ENCODE measurements at places on chromosomes 4 and X.

DNA sequence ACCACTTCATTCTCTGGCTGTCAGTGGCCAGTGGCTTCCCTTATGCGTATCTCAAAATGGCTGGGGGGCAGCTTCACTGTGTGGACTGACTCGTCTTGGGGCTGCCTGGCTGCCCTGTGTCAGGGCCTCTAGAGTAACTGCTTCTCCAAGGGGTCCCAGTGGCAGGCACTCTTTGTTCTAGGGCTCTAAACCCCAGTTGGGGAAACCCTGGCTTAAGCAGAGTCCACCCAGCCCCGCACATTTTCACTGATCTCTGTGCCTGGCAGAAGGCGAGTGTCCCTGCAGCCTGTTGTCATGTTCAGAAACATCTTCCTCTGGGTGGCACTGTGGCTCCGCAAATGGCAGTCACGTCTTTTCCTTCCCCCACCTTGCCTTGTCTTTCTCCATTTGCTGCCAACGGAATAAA, 59.7 kb downstream of the NBDY start:
- peak; percentile 28 for DNase-seq

- DNase-seq = no peak
Observed at GRCh38 chrX:134997646-134998045, 6.9 kb downstream of the SMIM10 start.

- DNase-seq = no peak
Observed at GRCh38 chrX:11543249-11543648, 122.5 kb downstream of the ARHGAP6 start.

GRCh38 chr4:61185288-61185687, 14.8 kb upstream of the ADGRL3 start:
- no peak for DNase-seq

GRCh38 chrX:11100281-11101035, 10.7 kb upstream of the HCCS start:
- peak; percentile 30 for DNase-seq

DNA sequence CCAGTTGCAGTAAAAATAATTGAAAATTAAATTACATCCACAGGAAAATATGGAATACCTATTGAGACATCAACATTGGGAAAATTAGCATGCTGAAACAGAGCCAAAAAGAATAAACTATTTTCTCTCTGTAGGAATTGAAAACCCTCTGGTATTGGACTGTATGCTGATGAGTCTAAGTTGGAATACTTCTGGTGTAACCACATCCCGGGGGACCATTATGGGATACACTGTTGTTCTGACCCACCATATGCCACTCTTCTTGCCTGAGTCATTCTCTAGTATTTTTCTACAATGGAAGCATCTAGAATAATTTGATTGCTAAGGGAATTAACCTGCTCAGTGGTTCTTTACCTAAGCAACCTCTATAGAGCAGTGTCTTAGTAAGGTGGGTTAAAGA, 640.7 kb upstream of the AGA start:
- DNase-seq = no peak

- no peak for DNase-seq
Observed at GRCh38 chr4:31983677-31984076, 1263.5 kb downstream of the PCDH7 start.

GRCh38 chr4:168514249-168514852, 17.5 kb downstream of the PALLD start:
- DNase-seq = no peak

- DNase-seq = no peak
Observed at GRCh38 chr4:147780137-147780777, 48.4 kb downstream of the ARHGAP10 start.

- no peak for DNase-seq
Observed at GRCh38 chrX:19332983-19333382, 10.7 kb upstream of the PDHA1 start.

- DNase-seq = no peak
Observed at GRCh38 chr4:146436423-146437162, 85.1 kb downstream of the SLC10A7 start.

- no peak for DNase-seq
Observed at GRCh38 chr4:132180020-132180427, 969.1 kb upstream of the PCDH10 start.

- no peak for DNase-seq
Observed at GRCh38 chrX:45537936-45538335, 337.3 kb upstream of the DIPK2B start.

GRCh38 chrX:34585561-34585960, 71.5 kb downstream of the TMEM47 start:
- DNase-seq = no peak

- no peak for DNase-seq
Observed at GRCh38 chrX:10121787-10122186, 35.0 kb upstream of the CLCN4 start.

DNA sequence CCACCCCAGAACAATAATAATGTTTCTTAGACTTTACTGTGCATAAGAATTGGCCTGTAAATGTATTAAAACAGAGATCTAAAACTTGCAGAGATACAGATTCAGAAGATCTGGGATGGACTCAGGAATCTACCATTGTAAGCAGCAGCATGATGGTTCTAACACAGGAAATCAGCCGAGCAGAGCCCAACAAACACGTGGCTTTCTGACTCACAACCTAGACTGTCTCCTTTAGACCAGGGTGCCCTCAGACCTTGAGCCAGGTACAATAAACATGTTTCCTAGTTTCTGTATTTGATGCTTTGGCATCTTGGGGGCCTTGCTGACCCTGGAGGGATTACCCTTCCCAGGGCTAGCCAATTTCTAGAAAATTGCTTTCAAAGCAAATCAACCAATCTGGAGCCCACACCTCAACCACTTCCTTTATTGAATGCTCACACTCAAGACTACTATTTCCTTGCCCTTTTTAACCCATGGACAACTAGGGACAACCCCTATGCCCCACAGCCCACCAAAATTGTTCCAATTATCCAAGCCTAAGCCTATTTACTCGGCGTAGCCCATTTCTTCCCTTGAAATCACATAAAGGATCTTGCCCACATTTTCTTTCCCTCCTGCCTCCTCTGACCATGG, 80.5 kb downstream of the TBC1D9 start:
- DNase-seq = no peak

DNA sequence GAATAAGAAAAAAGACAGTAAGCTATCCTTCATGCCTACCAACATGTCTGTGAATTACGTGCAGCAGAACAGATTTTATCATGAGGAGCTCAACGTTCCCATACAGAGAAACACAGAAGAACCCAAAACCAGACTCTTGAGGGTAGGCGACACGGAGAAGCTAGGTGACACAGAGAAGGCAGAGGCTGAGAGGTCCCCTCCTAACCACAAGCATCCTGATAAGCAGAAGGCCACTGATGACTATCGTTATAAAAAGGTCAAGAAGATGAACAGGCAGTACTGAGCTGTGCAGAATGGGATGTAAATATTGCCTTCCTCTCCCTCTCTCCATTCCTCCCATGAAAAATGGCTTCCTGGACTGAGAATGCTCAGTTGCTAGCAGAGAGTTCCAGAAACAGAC, 350.2 kb upstream of the BOD1L1 start:
- no peak for DNase-seq

GRCh38 chr4:55757356-55757952, 62.1 kb upstream of the EXOC1L start:
- no peak for DNase-seq

- DNase-seq = no peak
Observed at GRCh38 chr4:25908491-25908901, 5.5 kb upstream of the SMIM20 start.

DNA sequence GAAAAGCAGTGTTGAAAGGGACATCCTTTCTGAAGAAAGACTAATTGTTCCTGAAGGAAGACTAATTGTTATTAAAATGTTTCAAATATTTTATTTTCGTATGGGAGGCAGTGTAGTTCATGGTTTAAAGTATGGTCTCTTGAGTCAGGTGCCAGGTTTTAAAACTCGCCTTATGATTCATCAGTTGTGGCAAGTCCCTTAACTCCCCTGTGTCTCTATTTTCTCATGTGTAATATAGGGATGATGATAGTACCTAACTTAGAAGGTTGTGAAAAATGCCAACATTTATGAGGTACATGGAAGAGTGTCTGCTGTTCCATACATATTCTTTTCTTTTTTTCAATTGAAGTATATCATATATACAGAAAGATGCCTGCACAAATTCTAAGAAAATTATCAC, 414.2 kb upstream of the DIPK2B start:
- DNase-seq = no peak

GRCh38 chr4:99447079-99447478, 11.9 kb upstream of the ADH7 start:
- DNase-seq = no peak

- no peak for DNase-seq
Observed at GRCh38 chrX:30654989-30655607, 1.9 kb downstream of the GK start.

GRCh38 chrX:37834937-37835336, 12.4 kb downstream of the DYNLT3 start:
- DNase-seq = no peak

DNA sequence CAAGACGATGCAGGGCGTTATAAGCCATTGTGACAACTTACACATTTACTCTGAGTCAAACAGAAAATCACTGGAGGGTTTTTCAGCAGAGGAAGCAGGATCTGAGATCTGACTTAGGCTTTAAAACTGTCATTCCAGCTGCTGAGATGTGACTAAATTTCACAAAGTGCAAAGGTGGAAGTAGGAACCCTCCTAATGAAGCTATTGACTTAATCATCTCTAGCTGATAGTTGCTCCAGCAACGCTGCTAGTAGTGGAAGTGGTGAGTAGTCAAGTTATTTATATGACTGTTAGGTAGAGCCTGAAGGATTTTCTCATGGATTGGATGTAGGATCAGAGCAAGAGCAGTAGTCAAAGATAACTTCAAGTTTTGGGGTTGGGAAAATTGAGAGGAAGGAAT, 218.6 kb downstream of the GRID2 start:
- no peak for DNase-seq

- no peak for DNase-seq
Observed at GRCh38 chr4:2797545-2798305, 4.8 kb downstream of the SH3BP2 start.

DNA sequence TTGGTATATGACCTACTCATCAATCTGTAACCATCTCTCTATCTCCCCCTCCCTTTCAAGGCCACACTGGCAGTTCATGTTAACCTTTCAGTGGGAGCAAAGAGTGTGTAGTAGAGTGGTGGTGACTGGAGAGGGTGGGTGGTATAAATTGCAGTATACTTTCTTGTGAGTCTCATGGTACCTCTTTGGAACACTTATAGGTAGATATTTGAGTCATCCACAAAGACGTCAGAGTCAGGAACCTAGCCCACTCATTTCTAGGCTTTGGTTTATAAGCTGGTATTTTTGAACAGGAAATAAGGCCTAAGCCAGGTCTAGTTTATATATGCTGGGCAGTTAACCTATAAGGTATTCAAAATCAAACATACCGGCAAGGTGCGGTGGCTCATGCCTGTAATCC, 36.3 kb downstream of the RLIM start:
- DNase-seq = no peak

DNA sequence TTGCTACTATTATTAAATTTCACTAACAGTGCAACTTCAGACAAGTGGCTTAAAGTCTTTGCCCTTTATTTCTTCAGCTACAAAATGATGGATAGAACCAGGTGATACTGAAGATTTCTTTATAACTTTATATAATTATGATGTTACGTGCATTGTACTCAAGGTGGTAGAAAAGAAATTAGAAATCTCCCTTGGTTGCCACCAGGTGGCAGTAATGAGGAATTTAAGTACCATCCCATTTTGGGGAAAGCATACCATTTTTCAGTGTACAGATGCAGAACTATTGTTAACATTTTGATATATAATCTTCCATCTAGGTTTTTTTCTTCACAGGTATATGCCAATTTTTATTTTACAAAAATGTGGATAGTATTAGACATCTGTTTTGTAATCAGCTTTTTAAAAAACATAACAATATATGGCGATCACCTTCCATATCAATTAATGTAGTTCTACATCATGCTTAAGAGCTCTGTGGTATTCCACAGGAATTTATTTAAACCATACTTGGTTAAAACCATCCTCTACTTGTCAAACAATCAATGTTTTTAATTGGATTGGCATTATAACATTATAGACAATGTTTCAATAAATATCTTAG, 37.7 kb upstream of the RAB33B start:
- no peak for DNase-seq

- DNase-seq = no peak
Observed at GRCh38 chrX:123223409-123223808, 39.3 kb downstream of the GRIA3 start.

DNA sequence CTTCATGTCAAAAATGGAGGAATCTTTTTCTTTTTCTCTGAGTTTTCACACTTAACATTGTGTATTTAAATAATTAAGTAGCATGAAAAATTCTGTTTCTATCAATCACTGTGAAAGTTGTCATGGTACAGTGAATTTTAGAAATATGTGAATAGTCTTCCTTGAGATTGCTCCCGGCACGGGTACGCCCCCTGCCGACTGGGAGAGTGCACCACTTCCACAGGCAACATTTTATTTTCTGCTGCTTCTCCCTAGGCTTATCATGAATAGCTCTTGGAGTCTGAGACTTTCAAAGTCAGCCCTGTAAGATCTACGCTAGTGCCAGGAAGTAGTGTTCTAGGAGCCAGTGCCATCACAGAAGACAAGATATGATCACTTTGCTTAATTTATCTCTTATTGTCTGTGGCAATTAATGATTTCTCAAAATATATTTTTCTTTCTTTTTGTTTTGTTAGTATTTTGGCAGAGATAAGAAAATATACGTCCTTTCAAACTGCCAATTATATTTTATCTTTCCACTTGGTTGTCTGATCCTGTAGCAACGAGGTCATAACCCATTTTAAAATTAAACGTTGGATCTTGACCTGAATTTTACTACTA, 763.8 kb upstream of the AADAT start:
- peak; percentile 11 for DNase-seq

DNA sequence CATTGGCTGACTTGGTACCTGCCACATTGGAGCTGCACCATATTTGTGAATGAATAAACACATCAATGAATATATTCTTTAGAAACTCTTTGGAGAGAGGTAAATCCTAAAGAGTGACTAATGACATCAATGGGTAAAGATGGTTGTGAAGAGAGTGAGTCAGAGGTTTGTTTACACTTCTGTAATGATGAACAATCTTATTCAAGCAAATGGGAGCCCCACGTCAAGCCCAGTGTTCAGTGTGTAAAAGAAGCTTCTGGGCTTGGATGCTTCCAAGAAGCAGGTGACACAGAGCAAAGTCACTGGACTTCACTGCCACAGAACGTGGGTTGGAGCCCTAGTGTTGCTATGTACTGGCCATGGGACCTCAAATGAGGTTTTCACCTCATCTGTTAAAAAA, 319.0 kb downstream of the STK32B start:
- no peak for DNase-seq

GRCh38 chrX:106168107-106168506, at the start of gene PWWP3B:
Gene PWWP3B (plus strand): TSS chrX:106168305. CDS start chrX:106205433, 37,128 bp downstream.
- DNase-seq = peak; percentile 61

GRCh38 chr4:85823295-85823694, 348.3 kb downstream of the ARHGAP24 start:
- no peak for DNase-seq

DNA sequence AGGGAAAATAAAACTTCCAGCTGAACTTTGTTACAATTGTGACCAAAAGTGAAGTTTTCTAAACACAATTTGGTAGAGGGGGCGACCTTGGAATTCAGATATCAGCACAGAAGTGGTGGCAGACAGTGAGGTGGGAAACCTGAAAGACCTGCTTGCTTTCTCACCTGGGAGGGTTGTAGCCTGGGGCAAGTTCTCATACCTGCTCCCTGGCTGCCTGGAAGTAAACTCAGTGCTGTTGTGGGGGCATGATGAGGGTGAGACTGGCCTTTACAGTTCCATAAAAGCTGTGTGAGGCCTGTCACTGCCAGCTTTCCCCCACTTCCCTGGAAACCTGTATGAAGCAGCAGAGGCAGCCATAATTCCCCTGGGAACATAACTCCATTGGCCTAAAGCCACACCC, 1180.2 kb downstream of the FAM133A start:
- DNase-seq = no peak

GRCh38 chr4:125313497-125313896, 1.3 kb upstream of the FAT4 start:
- DNase-seq = peak; percentile 50
